Umbilical cord (tissue), 2 donors: ENCODE measurements at places on chromosomes 7 and 10.

- DNase-seq: no peak
Observed at GRCh38 chr7:88311675-88312036, 5.0 kb upstream of the STEAP4 start.

- peak; percentile 85 for DNase-seq
Observed at GRCh38 chr7:157096286-157097055, 42.3 kb upstream of the UBE3C start.

- no peak for DNase-seq
Observed at GRCh38 chr7:39051707-39052106, 74.0 kb downstream of the POU6F2 start.

- DNase-seq: no peak
Observed at GRCh38 chr7:75958802-75959543, 35.4 kb downstream of the TMEM120A start.

GRCh38 chr7:147418966-147419365, 1171.6 kb upstream of the C7orf33 start:
- no peak for DNase-seq
